HEK293T (cell line): ENCODE measurements at places on chromosomes 5 and 9.

GRCh38 chr5:148963664-148964063 is 99.2 kb downstream of the SH3TC2 start:
- DNase-seq: no peak

- no peak for DNase-seq
Observed at GRCh38 chr5:13385066-13385465, 559.4 kb downstream of the DNAH5 start.

DNA sequence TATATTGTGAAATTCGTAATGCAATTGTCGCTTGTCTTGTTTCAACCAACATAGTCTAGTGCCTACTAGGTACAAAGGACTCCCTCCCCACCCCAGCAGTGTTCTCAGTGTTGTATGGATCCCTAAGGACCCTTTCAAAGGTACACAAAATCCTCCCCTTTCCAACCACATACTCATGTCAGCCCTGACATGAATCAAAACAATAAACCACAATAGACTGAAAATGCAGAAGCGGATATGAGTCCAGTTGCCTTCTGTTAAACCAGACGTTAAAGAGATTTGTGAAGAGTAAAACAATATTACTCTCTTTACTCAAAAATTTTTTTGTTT is 82.4 kb upstream of the IFNK start:
- DNase-seq: no peak

GRCh38 chr5:67316695-67317094 is 120.1 kb upstream of the CD180 start:
- no peak for DNase-seq

GRCh38 chr5:134394932-134395331 is 16.7 kb downstream of the CDKN2AIPNL start:
- no peak for DNase-seq

GRCh38 chr5:160507221-160507721 is 85.6 kb downstream of the PTTG1 start:
- no peak for DNase-seq

- DNase-seq: no peak
Observed at GRCh38 chr5:122423221-122423620, 111.2 kb downstream of the SNCAIP start.

DNA sequence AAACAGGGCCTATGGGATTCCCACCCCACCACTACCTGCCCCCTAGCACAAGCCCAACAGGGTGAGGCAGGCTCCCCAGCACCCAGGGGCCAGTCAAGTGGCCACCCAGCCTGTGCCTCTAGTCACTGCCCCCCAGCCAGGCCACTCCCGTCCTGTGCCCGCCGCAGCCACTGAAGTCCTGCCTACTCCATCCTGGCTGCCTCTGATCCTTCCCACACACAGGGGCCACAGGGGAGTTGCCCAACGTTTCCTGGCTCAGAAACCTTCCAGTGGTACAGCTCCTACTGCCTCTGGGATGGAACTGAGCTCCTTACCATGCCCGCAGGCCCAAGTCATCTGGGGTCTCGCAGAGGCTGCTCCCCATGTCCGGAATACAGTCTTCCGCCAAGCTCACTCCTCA is 70.2 kb upstream of the STXBP1 start:
- DNase-seq: no peak

DNA sequence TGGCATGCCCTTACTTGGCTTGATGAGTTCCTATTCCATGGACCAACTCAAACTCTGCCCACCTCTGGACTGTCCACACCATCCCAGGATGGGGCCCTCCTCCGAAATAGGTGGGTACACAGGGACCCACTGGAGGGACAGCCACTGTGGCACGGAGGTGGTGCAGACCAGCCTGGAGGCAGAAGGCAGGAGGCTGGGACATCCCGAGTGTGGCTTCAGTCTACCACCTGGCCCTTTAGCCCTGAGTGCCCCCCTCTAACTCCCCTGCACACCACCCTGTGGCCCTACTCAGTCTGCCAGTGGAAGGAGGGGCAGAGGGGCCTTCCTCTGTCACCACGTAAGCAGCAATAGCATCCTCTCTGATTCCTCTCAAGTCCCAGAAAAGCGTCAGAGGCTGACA is 3.7 kb downstream of the IL3 start:
- no peak for DNase-seq

GRCh38 chr5:58490402-58491050 is 709 bp upstream of the GAPT start:
- DNase-seq: no peak

- no peak for DNase-seq
Observed at GRCh38 chr5:80837679-80838078, 122.5 kb upstream of the RASGRF2 start.

GRCh38 chr9:107486674-107487520 is 2.7 kb downstream of the KLF4 start:
- DNase-seq: no peak

DNA sequence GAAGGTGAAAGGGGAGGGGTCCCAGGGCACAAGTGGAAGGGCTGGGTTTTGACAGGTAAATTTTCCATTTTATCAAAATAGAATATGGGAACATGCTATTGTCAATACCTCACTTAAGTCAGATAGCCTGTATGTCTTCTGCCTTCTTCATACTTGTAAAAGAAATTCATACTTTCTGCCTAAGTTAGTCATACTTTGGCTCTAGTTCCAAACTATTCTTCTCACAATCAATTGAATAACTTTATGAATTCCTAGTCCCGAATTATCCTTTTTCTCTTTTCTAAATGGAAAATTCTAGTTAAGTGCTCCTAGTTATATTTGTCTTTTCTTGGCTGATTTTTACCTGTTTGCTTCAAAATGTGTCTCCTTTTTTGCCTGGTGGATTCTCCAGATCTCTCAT is 271.4 kb downstream of the CSNK1G3 start:
- no peak for DNase-seq

DNA sequence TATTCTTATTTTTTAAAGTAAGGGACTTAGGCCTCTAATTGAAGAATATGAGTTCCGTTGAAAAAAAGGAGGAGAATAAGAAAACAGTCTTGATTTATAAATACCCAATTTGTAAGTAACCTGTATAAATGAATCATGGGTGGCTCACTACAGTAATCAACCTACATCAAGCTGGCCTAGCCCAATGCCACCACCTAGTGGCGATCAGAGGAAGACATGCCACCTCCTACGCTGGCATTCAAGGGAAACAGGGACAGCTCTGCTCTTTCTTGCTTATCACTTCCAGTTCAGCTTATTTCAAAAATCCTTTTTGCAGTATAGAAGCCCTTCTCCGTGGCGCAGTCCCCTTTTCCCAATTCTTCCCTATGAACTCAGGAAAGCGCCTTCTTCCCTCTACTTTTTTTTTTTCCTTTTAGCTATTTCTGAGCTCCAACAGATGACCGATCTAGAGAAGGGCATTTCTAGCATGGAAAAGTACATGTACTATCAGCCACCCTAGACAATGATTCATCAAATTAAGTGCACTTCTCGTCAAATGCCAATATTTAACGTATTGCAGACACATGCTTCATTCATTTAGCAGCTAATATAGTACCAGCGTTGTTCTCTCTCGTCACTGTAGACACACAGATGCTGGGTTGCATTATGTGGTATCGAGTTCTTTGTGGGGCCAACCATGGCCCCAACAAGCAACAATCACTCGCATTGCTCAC is 28.3 kb downstream of the PTPN3 start:
- peak; percentile 69 for DNase-seq

GRCh38 chr5:65672796-65673195 is 48.0 kb downstream of the SHLD3 start:
- no peak for DNase-seq

DNA sequence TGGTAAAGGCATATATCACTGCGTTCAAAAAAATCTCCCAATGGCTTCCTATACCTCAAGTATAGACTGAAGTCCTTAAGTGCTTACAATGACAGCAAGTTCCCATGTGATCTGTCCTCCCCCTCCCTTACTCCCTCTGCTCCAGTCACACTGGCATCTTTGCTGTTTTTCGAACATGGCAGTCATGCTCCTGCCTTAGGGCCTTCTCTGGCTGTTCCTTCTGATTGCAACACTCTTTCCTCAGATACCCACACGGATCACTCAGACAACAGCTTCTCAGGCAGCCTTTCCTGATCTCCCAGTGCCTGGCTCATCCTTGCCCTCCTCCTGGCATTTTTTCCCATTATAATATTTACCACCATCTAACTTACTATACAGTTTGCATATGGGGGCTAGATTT is 232.8 kb downstream of the ARHGEF28 start:
- no peak for DNase-seq

DNA sequence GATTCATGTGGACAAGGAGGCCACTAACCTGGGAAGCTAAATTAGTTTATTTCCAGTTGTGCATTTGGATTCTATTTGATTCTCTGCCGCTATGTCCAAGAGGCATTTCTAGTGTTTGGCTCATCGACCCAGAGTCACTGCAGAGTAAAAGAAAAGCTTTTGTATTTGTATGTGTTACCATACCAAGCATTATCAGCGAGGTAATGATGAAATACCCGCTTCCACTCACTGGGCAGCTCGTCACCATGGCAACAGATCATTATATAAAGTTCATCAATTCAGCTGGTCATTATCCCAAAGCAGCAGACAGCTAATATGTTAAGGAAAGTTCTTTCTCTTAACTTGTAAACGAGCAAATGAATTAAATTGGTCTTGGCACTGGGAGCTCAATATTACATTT is 380.3 kb downstream of the SEMA5A start:
- no peak for DNase-seq

GRCh38 chr5:5483880-5484598 is 61.6 kb downstream of the ICE1 start:
- DNase-seq: no peak

GRCh38 chr5:157708866-157709265 is 22.4 kb upstream of the THG1L start:
- no peak for DNase-seq

GRCh38 chr5:1262381-1262780 is 32.5 kb downstream of the TERT start:
- no peak for DNase-seq

GRCh38 chr5:76406014-76406413 is 2.9 kb downstream of the IQGAP2 start:
- no peak for DNase-seq

DNA sequence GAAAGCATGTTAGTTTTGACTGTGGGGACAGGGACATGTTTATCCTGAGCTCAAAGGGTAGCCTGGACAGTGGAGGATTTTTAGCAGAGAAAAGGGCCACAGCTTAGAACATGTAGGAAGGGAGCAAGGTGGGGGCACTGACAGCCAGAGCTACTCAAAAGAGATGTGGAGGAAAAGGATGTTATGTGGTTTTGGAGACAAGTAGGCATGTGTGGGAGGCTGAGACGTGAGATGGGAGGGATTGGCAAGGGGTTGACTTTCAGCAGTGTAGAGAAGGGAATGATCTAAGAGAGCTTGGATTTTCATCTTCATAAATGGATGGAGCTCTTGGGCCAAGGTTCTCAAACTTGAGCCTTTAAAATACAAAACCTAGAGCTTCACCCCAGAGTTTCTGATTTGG is 24.0 kb downstream of the SYK start:
- DNase-seq: no peak

DNA sequence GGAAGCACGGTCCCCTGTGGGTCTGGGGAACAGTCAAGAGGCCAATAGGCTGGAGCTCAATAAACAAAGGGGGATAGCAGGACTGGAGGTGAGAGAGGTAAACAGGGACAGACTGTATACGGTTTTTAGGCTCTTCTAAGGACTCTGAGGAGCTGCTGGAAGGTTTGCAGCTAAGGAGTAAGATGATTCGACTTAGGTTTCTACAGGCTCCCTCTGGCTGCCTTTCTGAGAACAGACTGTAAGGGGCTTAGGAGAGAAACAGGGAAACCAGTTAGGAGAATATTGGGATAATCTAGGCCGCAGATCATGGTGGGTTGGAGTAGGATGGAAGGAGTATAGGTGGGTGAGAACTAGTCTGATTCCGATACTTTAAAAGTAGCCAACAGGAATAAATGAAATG is 10.4 kb downstream of the CDK5RAP2 start:
- no peak for DNase-seq

DNA sequence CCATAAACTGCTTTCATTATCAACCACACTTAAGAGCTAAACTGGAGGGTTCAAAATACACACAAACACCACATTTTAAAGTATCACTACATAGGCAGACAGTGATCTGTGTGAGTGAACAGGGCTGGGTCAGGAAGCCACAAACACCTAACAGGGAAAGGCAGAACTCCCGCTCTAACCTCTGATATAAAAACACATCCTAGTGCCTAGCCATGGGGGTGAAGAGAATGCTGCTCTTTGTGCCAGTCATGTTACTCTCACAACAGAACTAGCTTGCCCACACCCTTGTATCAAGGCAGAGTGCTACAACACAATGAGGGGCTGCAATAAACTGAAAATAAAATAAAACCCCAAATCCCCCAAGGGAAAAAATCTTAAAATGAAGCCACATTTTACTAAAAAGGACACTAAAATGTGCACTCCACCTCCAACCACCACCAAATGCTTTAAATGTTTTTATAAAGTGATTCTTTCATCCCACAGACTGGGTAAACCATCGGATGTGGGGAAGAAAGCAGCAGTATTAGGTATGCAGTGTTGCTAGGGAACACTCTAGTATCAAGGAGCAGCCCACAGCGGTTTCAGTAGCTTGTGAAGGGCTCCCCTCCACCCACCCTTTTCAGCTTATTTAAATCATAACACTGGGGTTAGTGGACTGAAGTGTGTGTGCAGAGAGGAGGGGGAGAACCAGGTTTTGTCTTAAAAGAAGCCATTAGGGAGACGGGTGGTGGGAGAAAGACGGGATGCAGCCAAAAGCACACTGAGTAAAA is 64.5 kb downstream of the TMEM161B start:
- DNase-seq: no peak

DNA sequence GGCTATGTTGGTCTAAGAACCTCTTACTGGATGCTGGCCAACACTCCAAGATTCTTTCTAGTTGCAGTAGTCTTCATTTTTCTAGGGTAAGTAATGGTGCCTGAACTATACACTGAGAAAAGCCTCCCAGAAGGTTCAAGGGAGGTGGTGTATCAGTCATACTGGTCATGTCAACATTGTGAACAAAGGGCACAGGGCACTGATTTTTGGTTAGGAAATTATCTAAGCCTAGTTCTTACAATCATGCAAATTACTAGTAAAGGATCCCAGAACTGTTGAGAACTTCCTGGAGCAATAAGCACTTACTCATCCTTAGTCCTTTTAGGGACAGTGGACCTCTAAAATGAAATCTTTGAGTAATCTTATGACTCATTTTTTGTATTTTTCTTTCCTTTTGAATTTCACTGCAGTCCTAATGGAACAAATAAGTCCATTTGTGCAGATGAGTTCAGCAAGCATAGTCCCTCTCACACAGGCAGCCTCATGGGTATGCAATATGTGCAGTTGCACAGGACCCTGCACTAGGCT is 21.1 kb upstream of the CDC42SE2 start:
- no peak for DNase-seq

- DNase-seq: no peak
Observed at GRCh38 chr9:97689401-97690180, 7.5 kb downstream of the XPA start.

DNA sequence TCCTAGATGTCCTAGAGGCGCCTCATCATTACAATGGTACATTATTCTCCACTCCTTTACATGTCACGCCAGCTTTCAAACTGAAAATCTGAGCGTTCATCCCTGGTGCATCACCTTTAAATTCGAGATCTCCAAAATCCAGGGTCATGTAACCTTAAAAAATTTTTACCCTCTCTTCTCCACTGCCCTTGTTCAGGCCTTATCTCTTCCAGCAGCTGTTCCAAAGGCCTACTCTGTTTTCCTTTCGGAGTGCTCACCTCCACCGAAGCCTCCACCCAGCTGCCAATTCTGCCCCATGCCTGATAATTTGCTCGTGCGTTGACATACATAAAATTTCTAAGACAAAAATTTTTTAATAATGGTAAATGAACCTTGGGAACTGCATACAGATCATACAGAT is 950 bp upstream of the MSH3 start:
- DNase-seq: no peak
